Type B pancreatic cell (in vitro differentiated cells): ENCODE measurements at places on chromosomes 5 and 9. TPM values are rescaled to one million over a fixed set of nuclear protein-coding genes. Genes with fewer than 3 reads are reported as not detected.

GRCh38 chr5:66609615-66610014 is 13.4 kb downstream of the MAST4 start:
- DNase-seq = no peak

- DNase-seq = no peak
These were observed 60.1 kb upstream of the SLC30A5 start for GRCh38 chr5:69033690-69034089.

DNA sequence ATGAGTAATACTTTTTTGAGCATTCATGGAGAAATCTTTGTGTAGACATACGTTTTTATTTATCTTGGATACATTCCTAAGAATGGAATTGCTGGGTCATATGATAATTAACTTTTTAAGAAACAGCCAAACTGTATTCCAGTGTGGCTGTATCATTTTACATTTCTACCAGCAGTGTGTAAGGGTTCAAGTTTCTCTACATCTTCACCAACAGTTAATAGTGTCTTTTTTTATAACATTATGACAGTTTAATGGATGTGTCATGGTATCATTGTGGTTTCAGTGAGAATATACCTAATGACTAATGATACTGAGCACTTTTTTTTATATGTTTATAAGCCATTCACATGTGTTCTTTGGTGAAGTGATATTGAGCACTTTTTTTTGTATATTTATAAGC is 52.4 kb downstream of the NIPBL start:
- no peak for DNase-seq

Gene OR1Q1
- not detected in 2 replicates for total RNA-seq

Gene ASPN
- 1.3 TPM in 1 of 2 replicates, not detected in the other for total RNA-seq

Gene PKN3
- 6.9 and 11.7 TPM in 2 replicates for total RNA-seq

Gene GOLGA2
- 91.5 and 124 TPM in 2 replicates for total RNA-seq

Gene TAL2
- total RNA-seq = 0.65 TPM in 1 of 2 replicates, not detected in the other

Gene NR6A1
- total RNA-seq = 6.5 and 10.0 TPM in 2 replicates

Gene SOX30
- total RNA-seq = not detected in 2 replicates

Gene RGS7BP
- 1.5 and 2.0 TPM in 2 replicates for total RNA-seq
